Activated naive CD8-positive, alpha-beta T cell treated with anti-CD3 and anti-CD28 coated beads for 36 hours (primary cell): ENCODE measurements at places on chromosomes 16 and 17.

GRCh38 chr16:85798283-85798776, 1.0 kb downstream of the EMC8 start:
- no peak for DNase-seq

DNA sequence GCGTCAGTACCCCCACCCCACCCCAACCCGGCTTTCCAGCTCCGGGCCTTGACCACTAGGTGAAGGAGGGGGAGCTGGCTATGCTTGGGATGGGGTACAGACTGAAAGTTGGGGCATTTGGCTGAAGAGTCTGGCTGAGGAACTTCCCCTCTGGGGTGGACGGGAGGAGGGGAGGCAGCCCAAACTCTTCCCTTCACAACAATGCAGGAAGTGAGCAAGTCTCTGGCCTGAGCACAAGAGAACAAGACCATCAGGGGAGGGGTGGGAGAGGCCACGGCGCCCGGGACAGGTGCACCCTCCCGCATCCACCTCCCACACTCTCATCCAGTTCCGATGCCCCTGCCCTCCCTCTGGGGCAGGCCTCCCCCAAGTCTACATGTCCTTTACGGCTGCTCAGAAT, 5.6 kb downstream of the USH1G start:
- no peak for DNase-seq

DNA sequence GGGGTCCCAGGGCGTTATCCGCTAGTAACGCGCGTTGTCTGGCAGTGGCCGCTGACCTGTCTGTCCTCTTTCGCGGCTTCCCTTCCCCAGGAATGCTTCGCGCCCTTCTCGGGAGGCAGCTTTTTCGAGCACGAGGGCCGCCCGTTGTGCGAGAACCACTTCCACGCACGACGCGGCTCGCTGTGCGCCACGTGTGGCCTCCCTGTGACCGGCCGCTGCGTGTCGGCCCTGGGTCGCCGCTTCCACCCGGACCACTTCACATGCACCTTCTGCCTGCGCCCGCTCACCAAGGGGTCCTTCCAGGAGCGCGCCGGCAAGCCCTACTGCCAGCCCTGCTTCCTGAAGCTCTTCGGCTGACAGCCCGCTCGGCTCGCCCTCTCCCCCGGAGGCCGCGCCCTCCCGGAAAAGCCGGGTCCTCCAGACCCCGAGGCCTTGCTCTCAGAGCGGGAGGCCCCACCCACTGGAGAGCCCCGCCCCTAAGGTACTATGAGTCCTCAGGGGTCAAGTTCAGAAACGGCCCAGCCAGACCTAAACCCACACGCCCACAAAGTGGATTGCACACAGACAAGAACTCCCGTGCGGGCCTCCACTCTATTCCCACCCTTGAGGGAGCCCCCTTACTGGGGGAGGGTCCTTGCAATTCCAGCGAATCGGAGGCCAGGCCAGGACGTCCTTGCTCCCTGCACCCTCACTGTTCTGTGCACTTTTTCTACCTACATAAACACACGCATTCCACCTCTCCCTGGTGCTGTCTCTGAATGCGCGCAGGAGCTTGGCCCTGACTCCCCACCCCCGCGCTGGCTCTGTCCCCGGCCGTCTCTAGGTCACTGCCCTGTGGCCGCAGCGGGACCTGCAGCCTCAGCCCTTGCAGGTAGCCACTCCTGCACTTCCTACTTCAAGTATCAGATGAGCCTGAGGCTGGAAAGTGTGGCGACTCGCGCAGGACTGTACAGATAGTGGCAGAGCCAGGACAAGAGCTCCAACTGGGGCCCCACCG, 5.4 kb upstream of the SLC5A2 start:
- DNase-seq: peak; percentile 45

DNA sequence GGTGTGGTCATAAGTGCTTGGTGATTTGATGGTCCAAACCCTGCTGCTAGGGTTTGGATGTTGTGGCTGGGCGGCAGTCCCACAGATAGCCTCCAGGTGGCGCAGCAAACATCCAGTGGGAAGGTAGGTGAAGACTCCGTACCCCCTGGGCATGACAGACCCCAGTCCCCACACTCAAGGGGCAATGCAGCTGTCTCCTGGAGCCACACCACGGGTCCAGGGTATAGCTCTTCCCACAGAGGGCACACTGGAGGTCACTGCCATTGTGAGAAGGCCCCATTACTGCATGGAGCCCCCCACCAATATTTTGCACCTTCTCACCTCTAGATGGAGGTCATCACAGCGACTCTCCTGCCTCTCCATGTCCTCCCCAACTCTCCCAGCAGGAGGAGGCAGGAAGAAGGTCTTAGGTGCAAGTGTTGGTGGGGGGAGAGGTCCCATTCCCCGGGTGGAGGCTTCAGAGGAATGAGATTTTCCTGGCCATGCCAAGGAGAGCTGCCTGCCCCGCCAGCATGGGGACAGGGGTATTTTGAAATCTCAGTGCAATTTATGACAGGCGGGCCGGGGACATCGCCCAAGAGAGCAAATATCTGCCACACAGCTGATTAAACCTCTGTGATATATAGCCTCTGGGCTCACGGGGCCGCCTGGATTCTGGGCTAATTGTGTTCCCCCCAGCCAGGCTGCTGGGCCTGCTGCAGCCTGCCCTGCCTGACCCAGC, 17.1 kb upstream of the C17orf113 start:
- peak; percentile 67 for DNase-seq

- no peak for DNase-seq
Observed at GRCh38 chr16:74575807-74576643, 30.9 kb downstream of the GLG1 start.

GRCh38 chr17:68175416-68175815, 72.4 kb upstream of the AMZ2 start:
- DNase-seq: no peak

DNA sequence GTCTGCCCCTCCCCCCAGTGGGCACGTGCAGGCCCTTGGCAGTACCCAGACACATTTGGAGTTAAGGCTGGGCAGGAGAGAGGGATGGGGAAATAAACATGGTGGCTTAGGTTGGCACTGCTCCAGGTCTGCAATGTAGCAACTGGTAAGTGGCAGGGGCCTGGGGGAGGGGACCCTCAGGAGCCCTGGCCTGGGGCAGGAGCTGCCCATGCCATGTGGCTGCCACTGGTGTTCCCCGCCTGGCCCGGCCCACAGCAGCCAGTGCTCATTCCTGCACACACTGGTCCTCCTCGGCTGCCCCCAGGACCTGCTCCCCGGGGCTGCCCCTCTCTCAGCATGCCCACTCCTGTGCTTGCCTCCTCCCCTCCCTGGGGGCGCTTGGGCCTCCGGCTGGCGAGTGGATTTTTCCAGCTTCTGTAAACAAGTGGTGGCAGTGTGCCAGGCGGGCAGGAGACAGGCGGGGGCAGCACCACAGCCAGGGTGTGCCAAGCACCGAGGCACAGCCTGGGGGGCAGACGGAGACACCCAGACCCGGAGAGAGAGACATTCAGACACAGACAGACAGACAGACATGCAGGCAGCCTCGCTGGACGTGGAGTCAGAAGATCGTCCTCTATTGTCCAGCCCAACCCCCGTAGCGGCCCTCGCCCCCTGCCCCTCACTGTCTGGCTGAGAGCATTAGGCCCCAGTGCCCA, 9.4 kb downstream of the THRA start:
- no peak for DNase-seq

GRCh38 chr16:22890976-22891375, 77.0 kb downstream of the HS3ST2 start:
- DNase-seq: no peak

- no peak for DNase-seq
Observed at GRCh38 chr17:34556384-34556783, 23.0 kb upstream of the TMEM132E start.

- no peak for DNase-seq
Observed at GRCh38 chr17:73362697-73363096, 50.9 kb upstream of the CDC42EP4 start.

DNA sequence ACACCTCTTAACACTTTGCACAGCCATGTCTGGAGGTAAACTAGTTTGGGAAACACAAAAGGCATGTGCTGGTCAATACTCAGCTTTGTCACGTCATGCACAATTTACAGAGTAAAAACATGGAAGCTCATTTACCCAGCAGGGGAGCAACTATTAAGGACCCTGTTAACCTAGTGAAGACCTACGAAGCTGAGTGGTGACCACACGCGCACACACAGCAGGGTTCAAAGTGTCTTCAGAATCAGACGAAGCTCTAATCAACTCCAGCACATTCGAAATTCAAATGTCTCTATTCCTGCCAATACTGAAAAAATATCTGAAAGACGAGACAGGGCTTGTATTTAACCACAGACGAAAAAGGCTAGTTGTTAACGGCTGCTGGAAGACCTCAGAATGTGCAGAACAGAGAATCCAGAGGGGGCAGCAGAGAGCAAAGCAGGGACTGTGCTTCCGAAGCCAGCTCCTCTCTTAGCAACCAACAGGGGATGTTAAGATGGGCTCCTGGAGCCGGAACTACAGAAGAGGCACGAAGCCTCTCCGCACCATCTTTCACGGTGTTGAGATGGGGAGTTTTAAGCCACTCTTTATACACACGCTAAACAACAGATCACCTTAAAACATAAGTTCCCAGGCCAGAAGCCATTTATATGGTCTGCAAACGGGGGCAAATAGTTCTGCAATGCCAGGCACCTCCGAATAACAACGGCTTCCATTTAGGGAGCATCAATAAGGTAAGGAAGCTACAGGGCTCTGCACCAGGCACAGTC, 45.7 kb downstream of the CMTM4 start:
- peak; percentile 78 for DNase-seq

DNA sequence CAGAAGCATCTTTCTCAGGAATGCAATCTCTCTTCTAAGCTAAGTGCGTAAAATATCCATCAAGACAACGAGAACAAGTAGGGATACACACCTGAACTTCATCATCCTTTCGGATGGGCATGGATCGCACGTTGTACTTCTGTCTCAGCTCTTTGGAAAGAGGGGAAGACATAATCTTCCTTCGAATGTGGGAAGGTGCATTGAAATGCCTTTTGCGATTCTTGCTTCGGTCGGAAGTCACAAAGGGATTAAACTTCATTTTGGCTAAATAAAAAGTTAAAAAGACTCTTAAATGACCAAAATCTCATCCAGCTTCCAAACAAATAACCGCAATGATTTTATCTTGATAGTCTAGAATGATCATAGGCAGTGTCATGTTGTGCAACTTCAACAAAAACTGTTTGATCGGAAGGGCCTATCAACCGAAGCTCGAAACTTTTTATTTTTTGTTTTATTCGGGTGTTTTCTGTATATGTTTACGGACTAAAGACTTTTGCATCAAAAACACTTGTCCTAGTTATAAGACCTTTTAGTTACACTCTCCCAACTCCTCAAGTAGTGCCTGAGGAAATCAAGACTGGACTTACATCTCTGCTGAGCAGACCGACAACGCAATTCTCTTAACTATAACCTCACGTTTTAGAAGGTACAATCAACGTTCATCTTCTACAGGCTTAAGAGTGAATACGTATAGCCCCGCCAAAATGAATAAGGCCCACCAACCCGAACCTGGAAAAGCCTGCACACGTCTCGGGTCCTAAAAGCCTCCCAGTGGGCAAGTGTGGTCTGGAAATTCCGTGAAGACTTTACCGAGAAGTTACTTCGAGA, 727 bp downstream of the RPL26 start:
- no peak for DNase-seq

DNA sequence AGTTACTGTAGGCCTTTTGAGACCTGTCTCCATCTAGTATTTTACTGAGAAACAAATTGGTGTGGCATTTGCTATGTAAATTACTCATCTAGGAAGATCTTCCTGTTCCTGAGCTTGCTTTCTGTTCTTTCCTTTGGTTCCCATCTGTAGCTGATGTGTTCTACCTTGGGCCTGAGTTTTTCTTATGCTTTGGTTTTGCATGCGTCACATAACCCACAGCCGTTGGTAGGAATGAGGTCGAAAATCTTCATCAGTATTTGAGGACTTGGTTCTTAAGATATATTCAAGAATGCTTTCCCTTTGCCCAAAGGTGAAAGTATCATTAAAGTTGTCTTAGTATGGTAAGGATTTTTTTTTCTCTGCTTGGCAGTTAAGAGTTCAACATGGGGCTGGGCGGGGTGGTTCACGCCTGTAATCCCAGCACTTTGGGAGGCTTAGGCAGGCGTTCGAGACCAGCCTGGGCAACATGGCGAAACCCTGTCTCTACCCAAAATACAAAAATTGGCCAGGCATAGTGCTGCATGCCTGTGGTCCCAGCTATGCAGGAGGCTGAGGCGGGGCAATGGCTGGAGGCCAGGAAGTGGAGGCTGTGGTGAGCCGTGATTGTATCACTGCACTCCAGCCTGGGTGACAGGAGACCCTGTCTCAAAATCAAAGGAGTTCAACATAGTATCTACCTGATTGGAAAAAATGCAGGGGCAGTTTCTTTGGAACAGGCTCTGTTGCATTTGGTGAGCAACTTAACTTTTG, 28.8 kb downstream of the IST1 start:
- no peak for DNase-seq

DNA sequence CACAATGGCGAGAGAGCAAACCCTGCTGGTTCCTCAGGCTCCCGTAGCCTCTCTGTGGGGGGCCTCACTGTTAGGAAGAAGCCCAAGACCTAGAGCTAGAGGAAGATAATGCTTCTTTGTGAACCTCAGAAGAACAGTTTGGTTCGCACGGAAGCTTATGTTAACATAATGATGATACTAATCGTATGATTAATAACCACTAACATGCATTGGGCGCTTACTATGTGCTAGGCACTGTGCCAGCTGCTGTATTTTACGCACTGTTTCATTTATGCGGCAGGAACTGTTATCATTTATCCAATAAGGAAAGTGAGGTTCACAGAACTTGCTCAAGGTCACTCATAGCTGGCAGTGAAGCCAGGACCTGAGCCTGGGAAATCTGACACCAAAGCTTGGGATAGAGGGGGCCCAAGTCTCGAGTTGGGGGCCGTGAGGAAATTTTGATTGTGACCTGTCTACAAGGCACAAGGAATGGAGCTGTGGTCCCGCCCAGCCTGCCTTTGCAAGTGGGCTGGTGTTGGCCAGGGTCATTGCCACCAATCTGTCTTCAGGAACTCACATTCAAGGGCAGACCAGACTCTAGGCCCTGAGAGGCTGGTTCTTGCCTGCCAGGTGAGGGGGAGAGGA, 6.8 kb downstream of the PRCD start:
- DNase-seq: no peak

DNA sequence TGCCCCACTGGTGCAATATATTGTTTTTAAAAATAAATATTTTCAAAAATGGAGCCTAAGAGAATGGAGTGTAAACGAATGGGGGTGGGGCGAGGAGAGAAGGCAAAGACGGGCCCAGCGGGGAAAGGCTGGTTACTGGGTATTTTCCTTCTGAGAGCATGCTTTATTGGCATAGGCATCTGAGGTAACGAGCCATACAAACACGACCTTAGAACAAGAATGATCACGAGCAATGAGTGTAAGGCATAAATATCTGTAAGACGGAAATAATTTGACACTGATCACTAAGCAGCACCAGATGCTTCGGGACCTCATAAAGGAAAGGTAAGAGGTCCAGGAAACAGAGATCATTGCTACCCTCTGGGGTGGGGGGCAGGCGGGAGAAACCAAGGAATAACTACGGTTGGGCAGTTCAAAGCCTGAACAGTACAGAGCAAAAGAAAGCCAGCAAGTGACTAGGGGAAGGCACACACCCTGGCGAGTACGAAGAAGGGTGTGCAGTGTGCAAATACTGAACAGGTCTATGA, 959 bp downstream of the SSH2 start:
- peak; percentile 24 for DNase-seq

- DNase-seq: no peak
Observed at GRCh38 chr17:6681671-6682070, 30.1 kb downstream of the C17orf100 start.

- no peak for DNase-seq
Observed at GRCh38 chr17:2624292-2624731, 30.9 kb downstream of the PAFAH1B1 start.
